Cardiac fibroblast (primary cell): ENCODE measurements at places on chromosomes 2 and 18.

DNA sequence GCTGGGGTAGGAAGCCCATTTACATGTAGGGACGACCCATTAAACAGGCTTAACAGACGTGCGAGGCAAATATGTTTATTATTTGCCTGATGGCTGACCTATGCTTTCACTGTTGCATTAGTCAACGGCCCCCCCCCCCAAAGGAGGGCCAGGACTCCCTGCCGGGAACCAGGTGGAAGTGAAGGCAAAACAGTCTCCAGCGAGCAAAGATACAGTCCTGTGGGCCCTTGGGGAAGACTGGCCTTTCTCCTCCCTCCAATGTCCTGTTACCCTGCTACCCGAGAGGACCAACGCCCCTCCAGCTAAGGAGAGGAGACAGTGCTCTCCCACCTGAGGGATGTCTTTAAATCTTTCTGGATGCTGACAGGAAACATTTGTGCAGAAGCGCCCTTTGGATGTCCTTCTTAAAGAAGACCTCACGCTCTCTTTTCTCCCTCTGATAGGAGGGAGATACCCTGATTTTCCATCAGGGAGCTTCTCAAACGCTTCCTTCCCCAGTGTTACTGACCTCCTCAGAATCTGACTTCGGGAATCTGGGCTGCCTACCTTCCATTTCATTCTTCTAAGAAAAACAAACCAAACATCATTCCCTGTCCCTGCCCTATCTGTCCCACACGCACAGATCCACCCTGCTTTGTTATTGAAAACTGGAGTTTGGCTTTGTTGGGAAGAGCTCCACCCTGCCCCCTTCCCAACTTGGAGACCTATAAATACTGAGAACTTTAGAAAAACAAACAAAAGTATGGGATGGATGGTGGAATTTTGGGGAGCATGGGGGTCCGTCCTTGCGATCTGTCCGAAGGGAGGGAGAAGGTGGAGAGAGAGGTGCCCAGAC lies 135.9 kb upstream of the SIX3 start:
- no peak for DNase-seq

- DNase-seq = no peak
These were observed 52.5 kb upstream of the SLC14A2 start for GRCh38 chr18:45562567-45563479.

DNA sequence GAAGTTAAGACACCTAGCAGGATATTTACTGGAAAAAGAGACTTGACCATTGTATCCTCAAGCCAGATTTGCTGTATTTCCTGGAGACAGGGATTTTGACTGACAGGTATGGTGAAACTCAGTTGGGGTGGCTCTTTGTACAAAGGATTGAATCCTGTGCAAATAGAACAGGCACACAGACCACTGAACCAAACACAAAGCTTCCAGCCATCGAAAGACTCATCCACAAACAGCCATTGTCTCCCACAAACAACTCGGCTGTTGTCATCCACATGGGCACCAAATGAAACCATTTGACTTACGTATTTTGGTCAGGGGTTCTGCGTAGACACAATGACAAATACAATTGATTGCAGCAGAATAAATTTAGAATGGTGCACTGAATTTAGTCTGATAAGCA lies 15.9 kb downstream of the RNF152 start:
- no peak for DNase-seq

DNA sequence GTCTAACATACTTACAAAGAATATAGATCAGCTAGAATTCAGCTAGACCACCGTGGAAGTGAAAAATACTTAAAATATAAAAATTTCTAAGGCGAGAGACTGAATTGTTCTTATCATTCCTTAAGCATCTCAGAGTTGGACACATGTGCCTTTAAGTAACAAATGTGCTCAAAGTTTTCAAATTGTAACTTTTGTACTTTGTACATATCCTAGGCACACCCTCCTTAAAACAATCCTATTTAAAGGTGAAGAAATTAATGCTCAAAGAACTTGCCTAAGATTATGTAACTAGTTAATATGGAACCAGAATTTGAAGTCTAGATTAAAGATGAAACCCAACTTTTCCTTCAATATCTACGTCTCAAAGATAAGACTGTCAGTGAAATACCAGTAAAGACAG lies 74.1 kb downstream of the EML4 start:
- no peak for DNase-seq

- no peak for DNase-seq
These were observed 44.9 kb downstream of the PTPN2 start for GRCh38 chr18:12839057-12839525.

DNA sequence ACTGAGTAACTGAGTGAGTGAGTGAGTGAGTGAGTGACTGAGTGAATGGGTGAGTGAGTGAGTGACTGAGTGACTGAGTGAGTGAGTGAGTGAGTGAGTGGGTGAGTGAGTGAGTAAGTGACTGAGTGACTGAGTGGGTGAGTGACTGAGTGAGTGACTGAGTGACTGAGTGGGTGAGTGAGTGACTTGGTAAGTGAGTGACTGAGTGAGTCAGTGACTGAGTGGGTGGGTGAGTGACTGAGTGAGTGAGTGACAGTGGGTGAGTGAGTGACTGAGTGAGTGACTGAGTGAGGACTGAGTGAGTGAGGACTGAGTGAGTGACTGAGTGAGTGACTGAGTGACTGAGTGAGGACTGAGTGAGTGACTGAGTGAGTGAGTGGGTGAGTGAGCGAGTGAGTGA lies 13.9 kb downstream of the MAL start:
- DNase-seq = no peak

GRCh38 chr2:131104487-131105155 lies 515 bp upstream of the PLEKHB2 start:
- peak; percentile 44 for DNase-seq

DNA sequence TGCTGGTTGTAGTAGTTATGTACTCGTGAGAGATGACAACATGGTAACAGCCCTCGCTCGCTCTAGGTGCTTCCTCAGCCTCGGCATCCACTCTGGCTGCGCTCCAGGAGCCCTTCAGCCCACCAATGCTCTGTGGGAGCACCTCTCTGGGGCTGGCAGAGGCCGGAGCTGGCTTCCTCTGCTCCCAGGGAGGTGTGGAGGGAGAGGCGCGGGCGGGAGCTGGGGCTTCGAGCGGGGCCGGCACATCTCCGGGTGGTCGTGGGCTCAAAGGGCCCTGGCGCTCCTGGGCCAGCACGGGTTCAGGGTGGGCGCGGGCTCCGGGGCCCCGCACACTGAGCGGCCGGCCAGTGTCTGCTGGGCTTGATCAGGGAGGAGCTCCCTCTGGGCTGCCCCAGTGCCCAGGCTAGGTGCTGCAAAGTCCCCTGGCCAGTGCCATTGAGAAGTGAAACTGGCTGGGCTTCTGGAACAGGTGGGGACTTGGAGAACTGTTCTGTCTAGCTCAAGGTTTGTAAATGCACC lies 1012.1 kb downstream of the CNTNAP5 start:
- DNase-seq = no peak

DNA sequence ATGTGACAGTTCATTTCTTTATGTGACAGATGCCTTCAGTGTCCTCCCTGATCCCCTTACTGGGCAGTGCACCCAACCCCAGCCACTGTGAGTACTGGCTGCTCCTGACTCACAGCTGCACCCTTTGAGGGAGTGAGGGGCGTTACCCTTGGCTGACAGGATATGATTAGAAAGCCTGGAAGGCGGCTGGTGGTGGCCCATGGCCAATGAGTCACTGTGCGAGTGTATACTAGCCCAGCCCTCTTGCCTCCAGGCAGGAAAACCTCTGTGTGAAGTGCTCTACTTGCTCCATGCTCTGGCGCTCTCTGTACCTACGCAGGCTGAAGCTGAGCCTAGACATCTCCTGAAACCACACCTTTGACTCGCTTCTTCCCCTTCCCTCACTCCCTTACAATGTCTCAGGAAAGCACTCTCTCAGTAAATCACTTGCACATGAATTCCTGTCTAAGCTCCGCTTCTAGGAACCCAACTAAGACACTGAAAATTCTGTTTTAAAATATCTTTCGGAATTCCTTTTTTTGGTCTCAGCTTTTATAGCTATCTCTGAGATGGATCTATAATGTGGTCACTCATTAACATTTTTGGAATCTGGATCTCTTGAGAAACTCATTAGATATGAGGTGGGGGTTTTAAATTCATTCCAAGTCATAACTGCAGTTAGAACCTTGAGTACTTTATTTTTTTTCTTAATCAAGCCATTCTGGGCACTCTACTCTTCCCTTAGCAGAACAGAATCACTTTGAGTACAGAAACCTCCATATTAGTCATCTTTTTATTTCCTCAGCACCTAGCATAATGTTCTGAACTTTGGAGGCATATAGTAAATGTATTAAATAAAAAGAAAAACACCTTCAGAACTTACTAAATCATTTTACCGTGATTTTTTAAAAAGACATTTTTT lies 25.3 kb upstream of the STAM2 start:
- peak; percentile 92 for DNase-seq

GRCh38 chr2:8849327-8849726 lies 11.9 kb upstream of the KIDINS220 start:
- DNase-seq = peak; percentile 37

GRCh38 chr18:76553715-76554546 lies 58.9 kb upstream of the ZNF516 start:
- peak; percentile 38 for DNase-seq

GRCh38 chr2:240893363-240893844 lies 2.6 kb downstream of the MAB21L4 start:
- no peak for DNase-seq

GRCh38 chr2:7191932-7192331 lies 274.7 kb downstream of the RNF144A start:
- DNase-seq = peak; percentile 72

GRCh38 chr2:38572167-38572566 lies 30.6 kb downstream of the HNRNPLL start:
- peak; percentile 88 for DNase-seq

DNA sequence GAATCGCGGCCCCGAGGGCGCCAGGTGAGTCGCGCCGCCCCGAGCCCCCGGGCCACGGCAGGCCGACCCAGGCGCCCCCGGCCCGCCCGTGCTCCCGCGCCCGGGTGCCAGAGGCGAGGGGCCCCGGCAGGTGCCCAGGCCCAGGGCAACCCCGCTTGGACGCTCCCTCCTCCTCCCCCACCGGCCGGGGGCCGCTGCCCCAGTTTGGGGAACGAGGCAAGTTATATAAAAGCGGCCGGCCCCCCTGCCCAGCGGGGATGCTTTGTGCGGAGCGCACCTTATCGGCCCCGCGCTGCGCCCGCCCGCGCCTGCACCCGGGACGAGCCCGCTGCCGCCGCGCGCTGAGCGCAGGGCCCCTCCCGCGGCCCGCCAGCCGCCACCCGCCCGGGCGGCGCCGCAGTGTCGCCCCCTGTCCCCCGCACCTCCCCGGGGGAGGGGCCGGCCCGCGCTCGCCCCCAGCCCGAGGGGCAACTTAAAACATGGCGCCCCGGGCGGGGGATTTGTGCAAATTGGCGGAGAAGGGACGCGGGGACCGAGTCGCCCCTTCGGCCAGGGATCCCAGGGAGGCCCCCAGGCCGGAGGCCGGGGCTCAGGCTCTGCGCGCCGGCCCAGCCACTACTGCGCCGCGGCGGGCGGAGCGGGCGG lies 639 bp downstream of the EPB41L3 start:
- DNase-seq = no peak

- no peak for DNase-seq
These were observed 31.0 kb upstream of the GNAL start for GRCh38 chr18:11658019-11658418.

GRCh38 chr2:119701352-119701751 lies 22.4 kb downstream of the TMEM177 start:
- no peak for DNase-seq

GRCh38 chr18:35276267-35276666 lies 13.8 kb downstream of the ZSCAN30 start:
- DNase-seq = no peak

DNA sequence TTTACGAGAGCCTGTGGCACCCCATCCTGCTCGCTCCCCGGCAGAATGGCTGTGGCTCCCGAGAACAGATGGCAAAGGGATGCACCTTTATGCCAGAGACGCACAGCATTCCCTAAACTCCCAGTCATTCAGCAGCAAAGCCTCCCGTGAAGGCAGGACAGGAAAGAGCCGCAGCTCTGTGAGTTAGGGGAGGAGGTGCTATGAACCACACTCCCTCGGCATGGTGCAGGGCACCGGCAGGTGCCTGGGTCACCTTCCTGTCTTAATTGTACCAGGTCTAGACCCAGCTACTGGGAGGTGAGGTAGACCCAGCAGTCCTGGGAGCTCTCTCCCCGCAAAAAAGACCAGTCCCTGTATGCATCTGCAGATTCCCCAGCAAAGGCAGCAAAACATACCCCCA lies 149.8 kb downstream of the TWIST2 start:
- DNase-seq = no peak

DNA sequence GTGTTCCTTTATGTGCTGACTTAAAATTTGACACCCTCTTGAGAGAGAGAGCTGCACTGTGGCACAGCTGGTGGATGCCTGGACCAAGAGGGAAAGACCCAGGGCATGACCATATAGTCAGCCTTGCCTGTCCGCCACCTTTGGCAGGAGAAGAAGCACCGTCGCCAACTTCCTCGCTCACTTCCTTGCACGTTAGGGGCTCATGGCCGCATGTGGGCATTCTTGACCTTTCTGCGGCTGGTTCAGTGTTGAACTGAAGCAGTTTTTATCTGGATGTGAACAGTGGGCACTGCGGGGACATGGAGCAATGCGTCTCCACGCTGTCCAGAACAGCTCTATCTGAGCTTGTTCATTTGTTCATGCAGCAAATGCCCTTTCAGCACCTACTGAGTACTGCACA lies 66.9 kb downstream of the TRAPPC12 start:
- DNase-seq = no peak

GRCh38 chr2:109080757-109081156 lies 48.2 kb upstream of the SH3RF3 start:
- no peak for DNase-seq

GRCh38 chr18:44729631-44730101 lies 49.0 kb downstream of the SETBP1 start:
- peak; percentile 72 for DNase-seq

- DNase-seq = peak; percentile 12
These were observed 62.8 kb upstream of the SLC38A11 start for GRCh38 chr2:165017966-165018596.
